ENCODE measurements at places on chromosomes 4 and X. TPM values are rescaled to one million over a fixed set of nuclear protein-coding genes. Genes with fewer than 3 reads are reported as not detected.

GRCh38 chr4:168440442-168441264 is 39.6 kb downstream of the DDX60L start:
- no peak for DNase-seq

DNA sequence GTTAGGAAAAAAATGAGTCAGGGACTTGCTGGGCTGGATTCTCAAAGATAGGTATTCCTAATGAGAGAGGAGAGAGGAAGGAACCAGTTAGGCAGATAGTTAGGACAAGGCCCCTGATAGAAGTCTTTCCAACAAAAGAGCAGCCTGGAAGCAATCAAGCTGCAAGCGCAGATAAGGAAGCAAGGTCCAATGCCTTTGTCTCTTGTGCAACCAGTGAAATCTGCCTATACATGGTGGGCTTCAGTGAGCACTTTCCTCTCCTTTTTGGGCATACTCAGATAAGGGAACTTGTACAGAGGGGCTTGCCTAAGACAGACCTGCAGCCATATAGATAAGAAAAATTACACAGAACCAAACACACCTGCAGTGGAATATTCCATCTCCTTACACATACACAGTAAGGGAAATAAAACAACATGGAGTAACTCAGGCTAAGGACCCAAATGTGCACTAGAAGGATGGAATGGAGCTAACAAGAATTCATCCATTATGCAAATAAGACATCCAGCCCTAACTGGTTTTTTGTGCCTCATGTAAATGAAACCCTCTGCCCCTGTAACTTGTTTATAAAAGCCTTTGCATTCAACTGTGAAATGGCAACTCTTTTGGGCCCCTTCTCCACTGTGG is 68.8 kb downstream of the PCDH18 start:
- DNase-seq, result no peak

Gene ABCG2
- total RNA-seq, result 2.3 TPM

DNA sequence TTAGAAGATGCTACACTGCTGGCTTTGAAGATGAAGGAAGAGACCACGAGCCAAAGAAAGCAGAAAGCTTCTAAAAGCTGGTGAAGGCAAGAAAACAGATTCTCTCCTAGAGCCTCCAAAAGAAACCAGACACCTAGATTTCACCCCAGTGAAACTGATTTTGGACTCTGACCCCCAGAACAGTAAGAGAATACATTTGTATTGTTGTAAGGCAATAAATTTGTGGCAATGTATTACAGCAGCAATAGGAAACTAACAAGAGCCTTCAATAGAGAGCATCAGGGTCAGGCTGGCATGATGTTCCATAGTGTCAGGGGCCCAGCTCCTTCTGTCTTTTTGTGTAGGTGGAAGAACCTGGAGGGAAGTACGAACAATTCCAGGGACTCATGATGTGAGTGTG is 6.0 kb upstream of the TEC start:
- no peak for DNase-seq

- no peak for DNase-seq
Measured at GRCh38 chr4:7108660-7109059, 40.8 kb upstream of the GRPEL1 start.

Gene SLC49A3
- 13.1 TPM for total RNA-seq

All from progenitor cell of endocrine pancreas (in vitro differentiated cells).